ENCODE measurements at places on chromosomes 1 and 21.
A peak's percentile ranks its signal among the peaks of the same experiment; 100 is the strongest.

GRCh38 chr1:178923512-178923911, 52.6 kb upstream of the ANGPTL1 start:
- DNase-seq = no peak

GRCh38 chr21:28402616-28402989, 590.1 kb downstream of the LTN1 start:
- no peak for DNase-seq

DNA sequence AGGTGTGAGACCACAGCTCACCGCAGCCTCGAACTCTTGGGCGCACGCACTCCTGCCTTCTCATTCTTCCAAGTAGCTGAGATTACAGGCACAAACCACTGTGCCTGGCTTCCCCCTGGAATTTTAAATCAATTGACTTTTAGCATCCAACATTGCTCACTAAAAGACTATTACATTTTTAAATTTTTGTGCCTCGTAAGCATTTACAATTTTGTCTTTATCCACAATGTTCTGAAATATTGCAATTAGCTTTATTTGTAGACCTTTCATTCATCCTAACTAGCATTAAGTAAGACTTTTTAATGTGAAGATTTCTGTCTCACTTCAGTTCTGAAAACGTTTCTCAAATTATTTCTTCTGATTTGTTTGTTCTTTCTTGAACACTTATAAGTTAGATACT, 122.9 kb downstream of the HFM1 start:
- no peak for DNase-seq

- no peak for DNase-seq
These were observed 44.1 kb upstream of the BCL10 start for GRCh38 chr1:85320371-85321131.

GRCh38 chr1:3114846-3115245, 45.8 kb downstream of the PRDM16 start:
- no peak for DNase-seq

GRCh38 chr1:161718559-161719324, 2.6 kb upstream of the FCRLB start:
- no peak for DNase-seq

DNA sequence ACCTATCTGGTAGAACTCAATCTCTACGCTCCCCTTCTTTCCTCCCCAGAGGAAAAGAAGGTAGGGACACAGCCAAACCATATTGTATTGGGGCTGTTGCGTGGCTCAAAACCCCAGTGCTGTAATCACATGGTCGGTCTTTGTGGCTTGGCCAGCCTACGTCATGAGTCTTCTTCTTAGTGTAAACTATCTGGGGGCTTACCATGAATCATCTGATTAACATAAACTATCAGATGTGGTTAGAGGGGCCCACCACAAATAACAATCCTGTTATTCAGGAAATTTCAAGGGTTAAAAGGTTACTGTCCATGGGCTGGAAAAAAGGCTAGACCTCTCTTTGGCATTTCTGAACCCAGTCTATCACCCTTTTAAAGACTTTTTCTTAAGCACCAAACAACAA, 49.5 kb upstream of the GPR52 start:
- no peak for DNase-seq

- no peak for DNase-seq
These were observed 19.8 kb downstream of the NPR1 start for GRCh38 chr1:153698020-153698922.

DNA sequence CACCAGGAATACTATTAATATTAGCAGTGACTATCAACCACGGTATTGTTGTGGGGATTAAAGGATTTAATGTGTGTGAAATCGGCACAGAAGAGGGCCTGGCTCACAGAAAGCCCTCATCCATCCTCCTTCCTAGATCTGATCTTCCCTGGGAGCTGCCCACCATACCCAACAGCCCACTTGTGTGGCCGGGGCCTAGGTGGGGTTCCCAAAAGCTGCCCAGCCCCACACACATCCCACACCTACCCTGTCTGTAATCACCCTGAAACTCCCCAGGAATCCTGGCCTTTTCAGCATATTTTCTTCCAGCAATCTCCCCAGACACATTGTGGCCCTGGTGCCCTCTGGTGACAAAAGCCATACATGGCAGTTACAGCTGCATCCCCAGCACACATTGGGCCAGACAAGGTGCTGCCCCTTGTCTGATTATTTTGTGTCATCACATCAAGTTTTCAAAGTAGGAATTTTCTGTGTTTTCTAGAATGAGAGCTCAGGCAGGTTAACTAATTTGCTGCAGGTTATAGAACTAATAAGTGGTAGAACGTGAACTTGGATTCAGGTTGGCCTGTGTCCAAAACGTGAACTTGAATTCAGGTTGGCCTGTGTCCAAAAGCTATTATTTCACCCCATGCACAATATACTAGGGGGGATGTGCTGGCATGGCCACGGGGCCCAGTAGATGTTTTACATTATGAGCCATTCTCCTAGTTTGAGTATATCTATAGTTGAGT, 5.3 kb upstream of the SLC6A9 start:
- DNase-seq = peak; percentile 75
